Ascending aorta (tissue), 2 donors: ENCODE measurements at places on chromosomes 3 and 15. TPM values are rescaled to one million over a fixed set of nuclear protein-coding genes. Genes with fewer than 3 reads are reported as not detected.

STARD5 gene
- total RNA-seq = 4.8 TPM

ACKR2 gene
- total RNA-seq = 24.5 TPM

TMCO5A gene
- not detected for total RNA-seq

CCR9 gene
- total RNA-seq = not detected

SLC24A5 gene
- total RNA-seq = not detected

MUC4 gene
- not detected for total RNA-seq

- DNase-seq = no peak
- no peaks in the 10 kb centered on the region for H3K27me3 ChIP-seq
- H3K36me3 ChIP-seq = no peaks in the 10 kb centered on the region
Observed at GRCh38 chr3:169558371-169558770, 105.1 kb downstream of the MECOM start.

GRCh38 chr3:170274641-170275040 lies 52.4 kb downstream of the PRKCI start:
- no peaks in the 10 kb centered on the region for H3K4me1 ChIP-seq
- peaks cover 33% of the 10 kb centered on the region for H3K36me3 ChIP-seq
- no peak overlapping the region for H3K4me3 ChIP-seq

GRCh38 chr3:37029111-37029510 lies 35.8 kb downstream of the MLH1 start:
- no peaks in the 10 kb centered on the region for H3K27me3 ChIP-seq
- H3K36me3 ChIP-seq = peaks cover 31% of the 10 kb centered on the region
- no peak for DNase-seq
- H3K27ac ChIP-seq = peak overlapping the region; percentile 64
- no peak overlapping the region for H3K4me3 ChIP-seq

- H3K4me3 ChIP-seq = no peak overlapping the region
- H3K27me3 ChIP-seq = no peaks in the 10 kb centered on the region
- DNase-seq = no peak
- H3K27ac ChIP-seq = no peak overlapping the region
- no peaks in the 10 kb centered on the region for H3K36me3 ChIP-seq
Observed at GRCh38 chr3:33904730-33905129, 106.3 kb downstream of the PDCD6IP start.

DNA sequence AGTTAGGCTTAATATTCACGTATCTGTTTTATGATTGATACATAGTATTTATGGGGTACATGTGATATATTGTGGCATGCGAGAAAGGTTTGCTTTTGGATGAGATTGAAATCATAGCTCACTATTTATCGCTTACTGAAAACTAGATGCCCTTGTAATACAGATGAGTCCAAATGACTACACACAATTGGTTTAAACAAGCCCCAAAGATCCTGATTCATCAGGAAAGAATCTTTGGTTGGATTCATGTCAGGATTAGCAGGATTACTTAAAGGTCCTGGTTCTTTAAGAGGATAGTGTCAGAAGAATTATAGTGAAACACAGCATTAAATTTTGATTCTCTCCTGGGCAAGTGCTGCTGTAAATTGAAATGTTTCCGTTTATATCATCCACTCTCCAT lies 18.6 kb upstream of the AADAC start:
- no peaks in the 10 kb centered on the region for H3K4me1 ChIP-seq
- H3K36me3 ChIP-seq = no peaks in the 10 kb centered on the region
- no peak for DNase-seq
- H3K27ac ChIP-seq = no peak overlapping the region
- no peaks in the 10 kb centered on the region for H3K27me3 ChIP-seq

DNA sequence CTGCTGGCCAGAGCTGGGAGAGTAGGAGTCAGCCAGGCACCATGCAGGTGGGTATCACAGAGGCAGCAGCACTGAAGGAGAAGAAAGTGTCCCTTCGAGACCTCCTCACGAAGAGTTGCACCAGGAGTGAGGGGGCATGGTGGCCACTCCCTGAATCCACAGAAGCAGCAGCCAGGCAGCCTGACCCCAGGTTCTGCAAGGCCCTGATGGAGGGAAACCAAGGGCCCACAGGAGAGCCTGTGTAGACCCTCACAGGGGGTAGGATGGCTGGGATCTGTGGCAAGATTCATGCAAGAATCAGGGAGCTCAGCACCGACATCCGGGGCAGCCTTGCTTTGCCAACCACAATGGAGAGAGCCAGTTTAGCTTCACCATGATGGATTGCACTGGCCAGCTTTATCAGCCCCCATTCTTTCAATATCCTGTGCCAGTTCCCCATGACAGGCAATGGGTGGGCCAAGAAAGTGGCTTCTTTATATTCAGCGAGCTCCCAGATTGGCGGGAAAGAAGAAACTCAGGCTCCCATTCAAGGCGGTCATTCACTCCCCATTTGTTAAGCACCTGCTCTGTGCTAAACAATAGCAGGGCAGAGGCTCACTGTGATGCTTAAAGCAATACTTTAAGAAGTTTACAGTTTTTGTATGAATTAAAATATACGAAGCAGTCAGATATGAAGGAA lies 33.5 kb upstream of the TBC1D21 start:
- no peaks in the 10 kb centered on the region for H3K36me3 ChIP-seq
- no peak for DNase-seq
- H3K27me3 ChIP-seq = no peaks in the 10 kb centered on the region
- peaks cover 3% of the 10 kb centered on the region for H3K4me1 ChIP-seq
- H3K4me3 ChIP-seq = no peak overlapping the region

- H3K4me3 ChIP-seq = no peak overlapping the region
- H3K27me3 ChIP-seq = no peaks in the 10 kb centered on the region
- H3K36me3 ChIP-seq = no peaks in the 10 kb centered on the region
Observed at GRCh38 chr15:35696767-35697231, 150.8 kb upstream of the DPH6 start.

GRCh38 chr3:138902171-138902570 lies 44.8 kb downstream of the FOXL2 start:
- DNase-seq = no peak
- no peaks in the 10 kb centered on the region for H3K4me1 ChIP-seq
- no peak overlapping the region for H3K27ac ChIP-seq
- no peak overlapping the region for H3K4me3 ChIP-seq
- H3K27me3 ChIP-seq = no peaks in the 10 kb centered on the region
- H3K36me3 ChIP-seq = no peaks in the 10 kb centered on the region

- H3K36me3 ChIP-seq = no peaks in the 10 kb centered on the region
- H3K27ac ChIP-seq = no peak overlapping the region
- DNase-seq = no peak
- H3K27me3 ChIP-seq = no peaks in the 10 kb centered on the region
- no peak overlapping the region for H3K4me3 ChIP-seq
- H3K4me1 ChIP-seq = no peaks in the 10 kb centered on the region
Observed at GRCh38 chr15:73049564-73050215, 2.6 kb upstream of the NEO1 start.

DNA sequence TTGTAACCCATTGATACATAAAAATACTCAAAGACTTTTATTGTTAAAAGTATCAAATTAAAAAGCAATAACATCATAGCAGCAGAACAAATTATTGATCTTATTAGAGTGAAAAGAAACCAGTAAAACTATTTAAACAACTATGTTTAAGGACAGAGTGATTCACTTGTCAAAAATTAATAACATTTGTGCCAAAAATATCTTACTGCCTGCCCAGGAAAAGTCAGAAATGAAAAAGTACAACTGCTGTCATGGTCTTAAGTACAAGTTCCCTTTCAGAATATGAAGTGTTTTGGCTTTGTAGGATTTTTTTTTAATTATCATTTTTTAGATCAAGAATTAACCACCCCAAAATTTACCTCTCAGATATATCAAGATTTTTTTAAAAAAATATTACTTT lies 3.4 kb downstream of the IFT57 start:
- H3K4me3 ChIP-seq = no peak overlapping the region
- no peak overlapping the region for H3K27ac ChIP-seq
- H3K4me1 ChIP-seq = no peaks in the 10 kb centered on the region
- DNase-seq = no peak
